Activated T-helper 1 cell treated with Interleukin-2 at 50 U/mL for 16 hours (primary cell): ENCODE measurements at places on chromosomes 12 and 14.

DNA sequence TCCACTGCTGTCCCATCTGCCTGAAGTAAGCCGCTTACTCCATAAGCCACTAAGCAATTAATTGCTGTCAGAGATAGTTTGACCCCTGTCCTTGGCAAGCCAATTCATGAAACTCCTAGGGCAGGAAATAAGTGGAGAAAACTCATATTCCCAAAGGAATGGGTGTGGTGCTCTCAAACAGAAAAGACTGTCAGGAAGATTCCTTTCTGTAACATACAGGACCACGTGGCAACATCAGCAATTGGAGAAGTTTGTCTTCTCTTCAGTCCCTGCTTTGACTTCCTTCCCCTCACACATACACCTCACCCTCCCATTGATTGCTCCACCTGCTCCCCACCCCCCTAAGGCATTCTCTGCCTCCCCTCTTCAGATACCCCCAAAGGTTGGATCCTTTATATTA is 36.2 kb upstream of the MDM1 start:
- DNase-seq, result no peak

DNA sequence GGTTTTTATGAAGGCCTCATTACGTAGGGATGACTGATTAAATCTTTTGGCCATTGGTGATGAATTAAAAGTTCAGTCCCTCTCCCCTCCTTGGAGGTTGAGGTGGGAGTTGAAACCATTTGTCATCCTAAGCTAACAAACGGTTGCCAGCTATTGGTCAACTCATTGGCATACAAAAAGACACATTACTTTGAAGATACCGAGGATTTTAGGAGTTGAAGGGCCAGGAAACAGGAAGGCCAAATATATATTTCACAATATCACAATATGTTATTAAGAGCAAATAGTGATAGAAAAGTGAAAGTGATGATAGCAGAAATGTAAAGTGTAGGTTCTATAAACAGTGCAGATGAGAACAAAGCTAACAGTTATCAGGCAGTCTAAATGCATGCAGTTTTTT is 24.4 kb downstream of the RCOR1 start:
- DNase-seq, result no peak

DNA sequence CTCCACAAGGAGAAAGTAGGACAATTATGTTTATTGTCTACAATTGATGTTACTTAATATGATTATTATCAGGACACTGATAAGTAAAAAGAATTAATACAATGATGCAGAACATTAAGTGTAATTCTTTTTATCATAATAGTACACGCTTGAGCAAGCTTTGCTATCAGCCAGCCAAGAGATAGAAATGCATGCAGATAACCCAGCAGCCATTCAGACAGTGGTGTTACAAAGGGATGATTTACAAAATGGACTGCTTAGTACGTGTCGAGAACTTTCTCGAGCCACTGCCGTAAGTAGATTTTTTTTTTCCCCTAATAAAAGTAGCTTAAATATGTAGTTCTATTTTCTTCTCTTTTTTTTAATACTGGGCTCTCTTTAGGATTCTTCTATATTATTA is 116.9 kb upstream of the AEBP2 start:
- DNase-seq, result no peak

- DNase-seq, result no peak
Measured at GRCh38 chr12:114491916-114492315, 86.0 kb upstream of the TBX5 start.

- DNase-seq, result no peak
Measured at GRCh38 chr14:42437809-42438208, 831.1 kb downstream of the LRFN5 start.

DNA sequence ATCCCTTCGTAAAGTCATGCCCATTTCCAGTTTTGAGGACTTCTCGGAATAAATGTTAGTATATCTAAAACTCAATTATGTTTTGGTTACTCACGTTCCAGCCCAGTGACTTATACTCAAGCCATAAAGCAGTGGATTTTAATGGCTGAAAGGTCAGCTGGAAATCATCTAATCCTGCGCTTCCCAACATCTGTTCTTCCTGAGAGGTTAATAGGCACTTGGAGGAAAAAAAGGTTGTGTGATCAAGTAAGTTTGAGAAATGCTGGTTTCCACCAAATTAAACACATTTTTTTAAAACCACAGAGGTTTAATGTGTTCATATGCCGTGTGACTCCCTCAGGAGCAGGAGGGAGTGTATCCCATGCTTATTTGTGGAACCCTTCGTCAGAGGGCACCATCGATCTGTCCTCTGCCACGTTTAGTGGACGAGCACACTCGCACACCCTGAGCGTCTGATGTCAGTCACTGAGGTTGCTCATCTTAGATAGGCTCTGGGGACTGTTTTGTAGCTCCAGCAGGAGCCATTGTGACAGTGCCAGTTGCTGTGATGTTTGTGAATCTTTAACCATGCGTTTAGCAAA is 41.4 kb downstream of the FBXL14 start:
- no peak for DNase-seq

GRCh38 chr14:85947461-85948139 is 417.7 kb downstream of the FLRT2 start:
- no peak for DNase-seq

- no peak for DNase-seq
Measured at GRCh38 chr12:121124402-121125109, 8.1 kb upstream of the P2RX7 start.

GRCh38 chr12:67981287-67982162 is 7.7 kb upstream of the IFNG-AS1 start:
- no peak for DNase-seq

- no peak for DNase-seq
Measured at GRCh38 chr12:41402801-41403200, 214.7 kb downstream of the PDZRN4 start.

DNA sequence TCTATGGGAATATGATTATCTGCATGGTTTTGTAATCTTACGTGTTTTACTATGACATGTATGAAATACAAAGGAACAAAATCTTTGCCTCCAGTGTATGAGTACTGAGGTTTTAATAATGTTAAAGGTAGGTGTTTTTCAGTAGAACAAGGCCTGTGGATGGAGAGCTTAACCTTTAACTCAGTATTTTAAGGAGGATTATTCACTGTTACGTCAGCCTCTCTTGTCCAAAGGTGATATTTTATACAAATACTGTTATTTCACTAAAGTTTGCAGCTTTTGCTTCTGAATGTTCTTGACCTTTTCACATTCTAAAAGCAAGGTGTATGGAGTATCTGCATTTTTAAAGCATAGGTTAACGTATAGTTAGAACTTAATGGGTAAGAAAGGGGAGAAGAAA is 195.3 kb downstream of the ERC1 start:
- DNase-seq, result no peak

DNA sequence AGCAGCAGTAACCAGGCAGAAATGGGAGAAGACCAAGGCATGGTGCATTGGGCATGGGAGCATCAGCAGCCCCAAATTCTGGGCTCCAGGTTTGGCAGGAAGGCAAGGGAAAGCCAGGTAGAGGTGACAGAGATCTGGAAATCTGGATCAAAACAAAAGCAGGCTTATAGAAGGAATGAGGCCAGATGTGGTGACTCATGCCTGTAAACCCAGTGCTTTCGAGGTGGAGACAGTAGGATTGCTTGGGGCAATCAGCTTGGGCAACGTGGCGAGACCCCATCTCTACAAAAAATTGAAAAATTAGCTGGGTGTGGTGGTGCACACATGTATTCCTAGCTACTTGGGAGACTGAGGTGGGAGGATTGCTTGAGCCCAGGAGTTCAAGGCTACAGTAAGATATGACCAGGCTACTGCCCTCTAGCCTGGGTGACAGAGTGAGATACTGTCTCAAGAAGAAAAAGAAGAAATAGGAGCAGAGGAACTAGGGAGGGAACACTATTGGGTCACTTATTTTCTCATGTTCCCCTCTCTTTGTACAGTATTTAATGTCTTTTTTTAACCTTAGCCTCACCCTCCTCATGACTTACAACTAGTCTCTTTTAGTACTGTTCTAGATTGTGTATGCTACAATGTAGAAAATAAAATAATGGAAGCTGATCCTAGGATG is 25.1 kb downstream of the SLC4A8 start:
- DNase-seq, result no peak

DNA sequence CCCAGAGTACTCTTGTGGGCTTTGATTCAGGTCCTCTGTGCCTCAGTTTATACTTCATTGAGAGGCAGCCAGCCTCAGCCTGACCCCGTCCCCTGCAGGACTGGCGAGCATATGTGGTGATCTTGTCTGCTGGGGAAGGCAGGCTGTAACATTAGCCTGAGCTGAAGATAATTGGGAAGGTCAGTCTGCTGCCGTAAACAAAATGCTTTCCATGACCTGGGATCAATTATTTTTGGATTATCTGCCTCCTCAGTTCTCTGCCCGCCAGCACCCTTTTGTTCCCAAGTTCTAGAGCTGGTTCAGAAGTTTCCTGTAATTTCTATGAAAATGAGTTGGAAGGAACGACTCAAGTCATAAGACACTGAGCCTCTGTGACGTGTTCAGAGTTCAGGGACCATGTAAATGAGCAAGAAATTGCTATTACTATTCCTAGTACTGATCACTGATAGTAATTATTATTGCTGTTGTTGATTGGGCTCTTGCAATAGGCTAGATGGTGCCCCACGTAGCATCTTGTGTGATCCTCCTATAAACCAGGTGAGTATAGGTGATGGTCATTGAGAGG is 4.5 kb downstream of the ORAI1 start:
- no peak for DNase-seq

DNA sequence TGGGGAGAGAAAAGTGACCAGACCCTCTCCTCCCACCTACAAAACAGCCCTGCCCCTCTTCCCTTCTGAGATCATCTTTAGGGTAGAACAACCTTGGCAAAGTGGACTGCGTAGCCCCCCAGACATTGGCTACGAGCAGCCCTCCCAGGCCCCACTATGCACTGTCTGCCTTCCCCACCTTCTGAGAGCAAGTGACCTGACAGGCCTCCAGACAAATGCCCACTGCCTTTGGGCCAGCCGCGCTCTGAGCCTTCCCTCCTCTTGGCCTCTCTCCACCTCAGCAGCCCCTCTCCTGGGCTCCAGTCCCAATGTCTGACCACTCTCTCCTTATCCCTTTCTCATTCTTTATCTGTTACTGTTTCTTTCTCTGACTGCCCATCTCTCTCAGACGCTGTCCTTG is 46.5 kb upstream of the CCND2 start:
- DNase-seq, result no peak

- no peak for DNase-seq
Measured at GRCh38 chr12:26748741-26749431, 84.1 kb downstream of the ITPR2 start.

- DNase-seq, result no peak
Measured at GRCh38 chr12:79648881-79649280, 41.9 kb downstream of the PAWR start.

DNA sequence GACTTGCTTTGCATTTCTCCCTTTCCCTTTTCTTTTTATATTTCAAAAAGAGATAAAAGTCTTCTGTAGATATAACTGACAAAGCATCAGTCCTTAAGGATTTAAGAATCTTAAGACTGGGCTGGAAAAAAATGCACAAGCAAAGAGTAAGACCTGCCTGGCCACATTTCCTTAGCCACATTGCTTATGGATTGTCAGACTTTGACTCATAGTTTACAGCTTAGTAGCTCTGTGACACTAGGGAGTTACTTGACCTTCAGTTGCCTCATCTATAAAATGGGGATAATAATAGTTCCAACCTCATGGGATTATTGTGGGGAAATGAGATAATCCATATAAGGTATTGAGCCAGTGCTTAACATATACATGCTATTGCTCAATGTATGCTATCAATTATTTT is 66.4 kb upstream of the STK38L start:
- no peak for DNase-seq

- no peak for DNase-seq
Measured at GRCh38 chr12:42565633-42566032, 23.9 kb downstream of the PRICKLE1 start.
